Activated naive CD4-positive, alpha-beta T cell (primary cell): ENCODE measurements at places on chromosomes 16 and 17.

- DNase-seq, result no peak
Measured at GRCh38 chr16:19835968-19836421, 48.7 kb downstream of the GPRC5B start.

- DNase-seq, result no peak
Measured at GRCh38 chr17:77323413-77324171, 182.8 kb downstream of the SEC14L1 start.

- no peak for DNase-seq
Measured at GRCh38 chr16:58234831-58235595, 37.1 kb upstream of the CSNK2A2 start.

DNA sequence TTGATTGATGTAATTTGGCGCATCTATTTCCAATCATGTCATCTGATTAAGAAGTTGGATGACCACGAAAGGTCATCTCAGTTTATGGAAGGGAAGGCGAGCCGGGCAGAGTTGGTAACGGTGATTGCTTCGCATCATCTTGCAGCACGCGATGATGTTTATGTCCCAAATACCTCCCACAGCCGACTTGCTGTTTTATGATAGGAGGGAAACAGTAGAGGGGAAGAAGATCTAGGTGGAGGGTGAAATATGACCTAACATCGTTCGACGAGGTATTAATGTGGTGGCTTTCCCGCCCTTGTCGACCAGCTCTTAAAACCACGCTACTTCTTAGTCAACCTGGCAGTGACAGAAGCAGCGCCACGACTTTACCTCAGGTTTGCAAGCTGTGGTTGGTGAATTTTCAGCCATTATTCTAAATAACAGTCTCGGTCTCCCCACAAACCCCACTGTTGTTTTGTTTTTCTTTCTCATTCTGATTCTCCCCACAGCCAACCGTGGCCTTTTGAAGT is 805 bp upstream of the TANC2 start:
- DNase-seq, result no peak

GRCh38 chr16:11174141-11174540 is 81.9 kb downstream of the SOCS1 start:
- no peak for DNase-seq
